ENCODE measurements at places on chromosomes 4 and X.

DNA sequence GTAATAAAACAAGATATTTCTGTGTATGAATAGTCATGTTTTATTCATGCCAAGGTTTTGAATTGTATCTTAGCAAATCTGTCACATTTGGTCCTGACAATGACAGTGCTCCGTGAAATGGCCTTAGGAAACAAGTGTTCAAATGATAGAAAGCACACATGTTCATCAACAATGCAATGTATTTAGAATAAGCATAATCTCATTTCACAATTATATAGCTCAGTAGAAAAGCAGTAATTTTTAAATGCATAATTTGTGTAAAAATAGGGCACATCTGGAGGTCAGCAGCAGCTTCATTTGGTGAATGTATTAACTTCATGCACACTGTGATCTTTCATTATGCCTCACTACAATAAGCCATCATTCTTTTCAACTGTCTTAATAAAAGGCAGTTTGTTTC lies 380.4 kb downstream of the GPM6A start:
- no peak for DNase-seq

DNA sequence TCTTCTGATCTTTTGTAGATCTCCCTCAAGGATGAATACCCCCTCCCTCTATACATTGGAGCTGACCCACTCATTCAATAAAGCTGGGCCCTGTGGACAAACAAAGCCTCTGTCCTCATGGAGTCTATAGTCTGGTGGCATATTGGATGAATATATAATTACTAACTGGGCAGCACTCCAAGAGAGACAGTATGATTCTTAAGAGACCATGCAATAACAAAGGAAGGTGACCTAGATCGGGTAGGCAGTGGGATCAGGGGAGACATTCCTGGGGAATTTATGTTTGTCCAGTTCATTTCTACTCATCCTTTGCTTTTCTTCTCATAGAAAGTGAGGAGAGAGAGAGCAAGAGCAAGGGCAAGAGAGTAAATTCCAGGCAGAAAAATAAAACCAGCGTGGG lies 23.5 kb upstream of the CXCL13 start:
- DNase-seq = no peak

GRCh38 chr4:18033111-18034085 lies 11.8 kb upstream of the LCORL start:
- no peak for DNase-seq

- no peak for DNase-seq
Observed at GRCh38 chr4:34512616-34513015, 1731.7 kb downstream of the ARAP2 start.

DNA sequence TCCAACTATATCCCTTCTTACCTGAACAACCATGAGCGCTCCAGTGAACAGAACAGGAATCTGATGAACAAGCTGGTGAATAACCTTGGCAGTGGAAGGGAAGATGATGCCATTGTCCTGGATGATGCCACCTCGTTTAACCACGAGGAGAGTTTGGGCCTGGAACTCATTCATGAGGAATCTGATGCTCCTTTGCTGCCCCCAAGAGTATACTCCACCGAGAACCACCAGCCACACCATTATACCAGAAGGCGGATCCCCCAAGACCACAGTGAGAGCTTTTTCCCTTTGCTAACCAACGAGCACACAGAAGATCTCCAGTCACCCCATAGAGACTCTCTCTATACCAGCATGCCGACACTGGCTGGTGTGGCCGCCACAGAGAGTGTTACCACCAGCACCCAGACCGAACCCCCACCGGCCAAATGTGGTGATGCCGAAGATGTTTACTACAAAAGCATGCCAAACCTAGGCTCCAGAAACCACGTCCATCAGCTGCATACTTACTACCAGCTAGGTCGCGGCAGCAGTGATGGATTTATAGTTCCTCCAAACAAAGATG lies 870.2 kb downstream of the ADGRL3 start:
- DNase-seq = no peak

DNA sequence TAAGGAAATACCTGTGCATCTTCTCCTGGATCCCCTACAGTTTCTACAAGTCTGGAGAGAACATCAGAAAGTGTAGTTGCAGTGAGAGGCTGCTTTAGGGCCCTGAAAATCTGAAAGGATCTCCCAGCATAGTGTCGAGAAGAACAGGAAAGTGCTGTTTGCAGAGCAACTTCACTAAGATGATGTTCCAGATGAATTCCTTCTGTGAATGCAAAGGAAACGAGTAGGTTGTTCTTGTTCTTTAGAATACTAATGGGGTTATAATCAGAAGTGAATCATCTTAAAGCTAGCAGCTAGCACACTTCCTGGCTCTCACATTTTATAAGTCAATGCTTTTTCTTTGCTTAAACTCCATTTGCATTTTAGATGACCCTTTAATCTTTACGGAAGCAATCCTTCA lies 53.7 kb downstream of the ZAR1 start:
- no peak for DNase-seq

DNA sequence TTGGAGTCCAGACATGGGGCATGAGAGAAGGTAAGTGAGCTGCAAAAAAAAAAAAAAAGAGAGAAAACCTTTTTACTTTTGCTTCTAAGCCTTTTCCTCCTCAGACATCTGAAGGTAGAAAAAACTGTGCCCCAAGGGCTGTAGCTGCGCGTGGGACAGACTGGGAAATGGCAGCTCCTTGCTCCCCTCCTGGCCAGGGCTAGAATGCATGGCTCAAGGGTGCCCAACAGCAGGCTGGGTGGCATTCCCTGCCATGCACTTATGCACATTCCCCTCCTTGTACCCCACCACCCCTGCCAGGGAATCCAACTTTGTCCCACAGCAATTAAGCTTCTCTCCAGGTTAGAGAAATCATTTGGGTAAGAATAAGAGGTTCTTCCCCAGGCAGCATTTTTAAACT lies 421.2 kb downstream of the TRAM1L1 start:
- DNase-seq = no peak

- no peak for DNase-seq
Observed at GRCh38 chrX:53474707-53475106, 40.5 kb upstream of the HSD17B10 start.

GRCh38 chr4:40864531-40864930 lies 114.8 kb downstream of the NSUN7 start:
- DNase-seq = no peak

GRCh38 chr4:62156205-62156604 lies 956.1 kb downstream of the ADGRL3 start:
- no peak for DNase-seq

GRCh38 chr4:1209821-1210220 lies 37.4 kb upstream of the SPON2 start:
- no peak for DNase-seq

DNA sequence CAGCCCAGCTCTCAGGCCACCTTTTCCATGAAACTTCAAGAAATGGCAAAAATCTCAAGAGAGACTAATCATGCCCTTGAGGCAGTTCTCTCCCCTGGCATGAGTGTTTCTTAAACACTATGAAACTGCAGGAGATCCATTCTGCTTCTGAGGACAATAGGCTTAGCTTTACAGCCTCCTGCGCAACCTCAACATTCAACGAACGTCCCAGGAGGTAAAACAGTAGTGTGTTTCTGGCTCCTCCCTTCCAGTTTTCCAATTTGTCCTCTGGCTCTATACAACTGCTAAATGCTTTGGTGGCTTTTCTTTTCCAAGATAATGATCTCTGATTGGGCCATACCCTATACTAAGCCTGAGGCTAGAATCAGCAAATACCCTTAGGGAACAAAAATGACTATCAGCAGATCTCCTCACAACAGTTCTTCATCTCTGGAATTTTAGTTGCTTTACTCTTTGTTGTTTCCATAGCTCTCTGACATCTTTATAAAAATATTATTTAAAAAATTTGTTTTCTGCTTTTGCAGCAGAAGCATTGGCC lies 87.0 kb upstream of the FAT1 start:
- DNase-seq = no peak

- no peak for DNase-seq
Observed at GRCh38 chr4:40918330-40918729, 168.6 kb downstream of the NSUN7 start.

GRCh38 chr4:101777431-101777830 lies 13.1 kb upstream of the BANK1 start:
- DNase-seq = no peak

GRCh38 chrX:69724307-69724706 lies 108.4 kb downstream of the EDA start:
- DNase-seq = no peak

- DNase-seq = no peak
Observed at GRCh38 chr4:106530024-106530361, 161.4 kb upstream of the GIMD1 start.

GRCh38 chr4:7063362-7063761 lies 4.5 kb downstream of the GRPEL1 start:
- no peak for DNase-seq

DNA sequence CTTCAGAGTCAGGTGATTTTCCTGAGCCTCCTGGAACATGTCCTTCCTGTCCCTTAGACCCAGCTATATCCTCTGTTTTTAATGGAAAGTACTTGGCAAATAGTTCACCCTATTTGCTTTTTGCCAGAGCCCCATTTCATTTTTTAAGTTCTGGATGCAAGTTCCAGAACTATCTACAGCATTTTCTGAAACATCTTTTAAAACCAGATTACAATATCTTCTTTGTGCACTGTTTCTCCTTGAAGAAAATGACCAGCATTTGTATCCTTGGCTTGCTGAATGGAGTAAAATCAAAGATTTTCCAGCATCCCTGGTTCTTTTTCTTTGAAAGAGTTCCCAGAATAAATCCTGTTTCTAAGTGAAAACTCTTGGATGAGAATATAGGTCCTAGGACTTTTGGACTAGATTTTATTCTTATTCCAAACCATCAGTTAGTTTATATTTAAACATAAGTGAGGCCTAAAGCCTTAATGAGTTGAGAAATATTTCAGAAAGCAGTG lies 224.3 kb downstream of the ANK2 start:
- no peak for DNase-seq

DNA sequence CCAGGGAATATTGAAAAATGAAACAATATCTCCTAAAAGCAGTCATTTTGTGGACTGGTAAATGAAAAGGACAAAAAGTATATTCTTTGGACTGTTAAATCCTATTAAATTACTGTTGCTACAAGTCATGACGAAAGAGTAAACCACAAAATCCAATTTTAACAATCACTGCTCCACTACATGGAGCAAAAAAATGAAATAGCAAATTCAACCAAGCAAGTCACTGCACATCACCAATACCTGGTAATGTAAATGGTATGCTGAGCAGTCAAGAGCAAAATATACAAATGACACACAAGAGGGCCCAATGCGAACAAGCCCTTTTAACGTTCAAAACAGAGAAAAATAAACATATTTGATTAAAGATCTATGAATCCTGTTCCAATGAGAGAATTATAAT lies 126.2 kb downstream of the KLHL13 start:
- DNase-seq = no peak

DNA sequence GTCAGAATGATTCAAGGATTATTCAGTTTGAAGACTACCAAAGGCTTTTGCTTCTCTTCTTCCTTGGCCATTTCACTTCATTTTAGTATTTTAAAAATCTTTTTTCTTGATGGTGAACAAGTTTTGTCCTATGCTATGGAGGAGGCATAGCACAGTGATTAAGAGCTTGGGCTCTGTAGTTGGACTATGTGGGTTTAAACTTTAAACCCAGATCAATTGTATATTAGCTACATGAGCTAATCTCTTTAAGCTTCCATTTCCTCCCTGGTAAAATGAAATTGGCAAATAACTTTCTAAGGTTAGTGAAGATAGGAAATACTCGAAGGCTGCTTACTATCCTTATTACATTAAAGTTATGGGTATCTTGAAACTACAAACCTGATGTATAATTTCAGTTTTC lies 23.8 kb upstream of the C4orf51 start:
- DNase-seq = no peak

- no peak for DNase-seq
Observed at GRCh38 chr4:110754716-110755115, 131.8 kb upstream of the PITX2 start.

- no peak for DNase-seq
Observed at GRCh38 chrX:28590396-28590795, 3.1 kb downstream of the IL1RAPL1 start.

DNA sequence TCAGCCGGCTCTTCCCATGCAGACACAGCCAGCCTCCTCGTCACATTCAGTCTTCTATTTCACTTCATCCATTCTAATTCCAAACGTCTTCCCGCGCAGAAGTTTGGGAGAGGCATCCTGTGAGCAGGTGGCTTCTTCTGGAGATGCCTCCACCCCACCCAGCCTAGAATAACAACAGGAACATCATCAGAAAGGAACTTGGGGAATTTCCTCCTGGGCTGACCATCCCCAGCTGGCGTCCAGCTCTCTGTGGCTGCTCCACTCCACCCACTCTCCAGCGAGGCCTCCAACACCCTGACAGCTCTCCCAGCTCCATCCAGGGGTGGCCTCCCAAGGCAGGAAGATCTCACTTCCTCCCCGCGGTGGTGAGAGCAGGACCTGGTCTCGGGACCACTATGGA lies 5.5 kb upstream of the C4orf50 start:
- no peak for DNase-seq

Measured in DMS153 (cell line).